ENCODE measurements at places on chromosomes 3 and 15. TPM values are rescaled to one million over a fixed set of nuclear protein-coding genes. Genes with fewer than 3 reads are reported as not detected.

Gene SLC22A13
- total RNA-seq: 0.23 TPM

Gene LTF
- total RNA-seq: not detected

Gene CYP1A2
- not detected for total RNA-seq

Gene DUOXA1
- total RNA-seq: not detected

Gene RBSN
- 38.7 TPM for total RNA-seq

Gene CALML4
- total RNA-seq: 2.6 TPM

Gene PDZRN3
- not detected for total RNA-seq

Gene IL20RB
- total RNA-seq: 3.2 TPM

DNA sequence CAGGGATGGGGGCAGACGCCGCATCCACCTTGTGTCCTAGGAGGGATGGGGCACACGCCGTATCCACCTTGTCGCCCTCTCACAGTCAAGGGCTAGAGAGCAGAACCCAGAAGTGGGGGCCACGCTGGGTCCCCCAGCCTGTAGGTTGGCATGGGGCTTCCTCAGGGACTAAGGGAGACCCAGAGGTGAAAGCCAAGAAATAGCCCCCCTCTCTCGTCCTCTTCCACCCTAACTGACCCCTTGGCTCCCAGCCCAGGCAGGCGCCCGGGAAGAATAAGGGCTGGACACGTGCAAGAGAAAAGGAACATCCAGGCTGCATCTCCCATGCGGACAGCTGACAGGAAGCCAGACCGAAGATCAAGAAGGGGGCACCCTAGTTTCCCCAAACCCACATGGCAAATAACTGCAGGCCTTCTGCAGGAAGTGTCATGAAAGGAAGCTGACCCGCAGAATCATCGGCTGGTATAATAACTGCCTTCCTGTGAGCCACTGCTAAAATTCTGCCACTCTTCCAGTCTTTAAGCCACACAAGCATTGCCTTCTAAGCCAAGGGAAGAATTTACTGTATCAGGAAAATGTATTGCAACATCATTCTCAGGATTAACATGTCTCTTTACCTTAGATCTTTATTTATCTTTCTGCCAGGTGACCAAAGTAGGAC lies 38.5 kb upstream of the TFRC start:
- no peak for DNase-seq

GRCh38 chr15:39180030-39180429 lies 400.8 kb upstream of the THBS1 start:
- no peak for DNase-seq

DNA sequence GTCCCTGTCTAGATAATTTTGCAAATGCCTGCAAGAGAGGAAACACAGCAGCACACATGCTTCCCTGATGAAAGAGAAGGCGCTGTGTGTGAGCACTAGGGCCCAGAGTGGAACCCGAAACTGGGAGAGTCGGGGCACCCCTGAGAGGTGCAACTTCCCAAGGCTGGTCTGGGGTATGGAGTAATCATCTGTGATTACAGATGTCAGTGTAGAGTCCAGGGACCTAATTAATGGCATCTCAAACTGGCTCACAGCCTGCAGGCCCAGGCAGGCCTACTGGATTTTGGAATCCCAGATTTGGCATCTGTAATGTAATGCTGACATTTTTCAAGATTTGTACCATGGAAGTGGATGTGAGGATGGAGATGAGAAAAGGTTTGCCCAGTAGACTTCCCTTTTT lies 29.4 kb downstream of the PGPEP1L start:
- no peak for DNase-seq

GRCh38 chr15:101308604-101309435 lies 13.8 kb upstream of the SNRPA1 start:
- DNase-seq: no peak

- no peak for DNase-seq
Observed at GRCh38 chr15:98966091-98966787, 41.4 kb downstream of the PGPEP1L start.

- DNase-seq: no peak
Observed at GRCh38 chr15:48058371-48058770, 62.4 kb upstream of the SLC24A5 start.

- no peak for DNase-seq
Observed at GRCh38 chr15:70795311-70795665, 31.9 kb upstream of the UACA start.

DNA sequence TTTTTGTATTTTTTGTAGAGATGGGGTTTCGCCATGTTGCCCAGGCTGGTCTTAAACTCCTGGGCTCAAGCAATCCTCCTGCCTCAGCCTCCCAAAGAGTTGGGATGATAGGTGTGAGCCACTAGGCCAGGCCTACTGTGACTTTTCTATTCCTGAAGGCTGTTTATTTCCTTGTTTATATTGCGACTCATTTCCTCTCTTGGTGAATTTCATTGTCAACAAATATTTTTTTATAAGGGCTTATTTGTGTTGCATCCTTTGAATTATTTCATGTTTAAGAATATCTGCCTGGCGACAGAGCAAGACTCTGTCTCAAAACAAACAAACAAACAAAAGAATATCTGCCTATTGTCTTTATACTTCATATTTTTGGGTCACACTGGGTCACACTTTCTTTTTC lies 29.4 kb upstream of the MCCC1 start:
- no peak for DNase-seq

DNA sequence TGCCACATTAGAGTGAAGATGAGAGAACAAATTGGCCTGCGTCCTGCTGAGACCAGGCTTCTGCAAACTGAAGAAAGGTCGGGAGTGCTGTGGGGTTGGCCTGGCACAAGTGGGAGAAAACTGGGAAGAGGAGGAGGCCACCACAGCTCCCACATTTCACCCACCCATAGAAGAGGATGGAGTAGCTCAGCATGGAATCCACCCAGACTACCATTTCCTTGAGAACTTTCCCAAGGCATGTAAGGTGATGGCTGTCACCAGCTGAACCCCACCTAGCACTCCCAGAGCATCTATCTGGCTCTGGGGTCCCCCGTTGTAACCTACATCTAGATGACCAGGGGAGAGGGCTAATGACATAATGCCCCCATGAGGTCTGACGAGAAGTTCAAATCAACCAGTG lies 120.4 kb upstream of the TRIM42 start:
- no peak for DNase-seq

DNA sequence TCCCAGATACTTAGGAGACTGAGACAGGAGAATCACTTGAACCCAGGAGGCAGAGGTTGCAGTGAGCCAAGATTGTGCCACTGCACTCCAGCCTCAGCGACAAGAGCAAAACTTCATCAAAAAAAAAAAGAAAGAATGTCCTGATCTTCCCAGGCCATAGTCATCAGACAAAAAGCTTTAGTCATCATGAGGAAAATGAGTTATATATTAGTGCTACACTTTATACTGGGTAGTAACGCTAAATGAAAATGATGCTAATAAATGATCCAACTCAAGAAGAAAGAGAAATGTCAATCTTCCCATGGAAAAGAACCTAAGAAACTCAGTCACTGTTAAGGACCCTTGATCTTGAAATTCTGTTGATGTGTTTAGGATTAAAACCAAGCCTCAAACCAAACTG lies 26.3 kb upstream of the TRIM59 start:
- DNase-seq: no peak

DNA sequence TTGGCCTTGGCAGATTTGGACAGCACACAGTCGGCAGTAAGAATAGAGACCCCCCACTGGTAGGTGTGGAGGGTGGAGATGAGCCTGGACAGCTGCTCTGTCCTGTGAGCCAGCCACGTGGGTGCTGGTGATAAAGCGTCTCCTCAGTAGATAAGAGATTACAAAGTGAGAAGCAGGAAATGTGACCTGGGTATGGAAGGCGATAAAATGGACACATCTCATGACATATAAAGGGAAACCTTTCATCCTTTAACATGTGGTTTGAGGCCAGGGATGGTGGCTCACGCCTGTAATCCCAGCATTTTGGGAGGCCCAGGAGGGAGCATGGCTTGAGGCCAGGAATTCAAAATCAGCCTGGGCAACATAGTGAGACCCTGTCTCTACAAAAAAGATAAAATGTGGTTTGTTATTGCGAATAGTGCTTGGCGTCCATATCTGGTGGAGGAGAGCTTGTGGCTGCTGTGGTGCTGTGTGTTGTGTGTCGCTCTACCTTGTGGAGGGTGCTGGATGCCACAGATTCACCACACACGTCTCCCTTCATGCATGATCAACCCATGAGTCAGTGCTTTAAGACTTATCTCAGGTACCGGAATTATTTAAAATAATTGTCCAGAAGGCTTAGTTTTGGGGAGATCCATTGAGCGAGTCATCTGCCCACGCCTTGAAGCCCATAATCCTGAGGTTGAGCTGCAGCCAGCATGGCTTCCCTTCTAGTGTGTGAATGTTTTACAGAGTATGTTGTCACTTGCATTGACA lies 157.0 kb downstream of the GABRG3 start:
- no peak for DNase-seq
